GM23338 (cell line): ENCODE measurements at places on chromosomes 4 and X.

GRCh38 chr4:88722828-88723227 lies 25.2 kb upstream of the NAP1L5 start:
- DNase-seq = no peak

DNA sequence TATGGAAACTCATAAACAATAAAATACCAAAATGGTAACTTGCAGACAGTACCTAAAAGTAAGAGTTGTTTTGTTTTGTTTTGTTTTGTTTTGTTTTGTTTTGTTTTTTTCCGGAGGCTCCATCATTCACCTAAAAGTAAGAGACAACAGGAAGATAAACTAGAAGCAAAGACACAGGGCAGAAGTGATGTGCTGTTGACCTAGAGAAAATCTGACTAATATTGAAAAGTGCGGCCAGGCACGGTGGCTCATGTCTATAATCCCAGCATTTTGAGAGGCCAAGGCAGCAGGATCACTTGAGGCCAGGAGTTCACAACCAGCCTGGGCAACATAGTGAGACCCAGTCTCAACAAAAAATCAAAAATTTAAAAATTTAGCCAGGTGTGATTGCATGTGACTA lies 5.6 kb upstream of the CENPC start:
- DNase-seq = no peak

DNA sequence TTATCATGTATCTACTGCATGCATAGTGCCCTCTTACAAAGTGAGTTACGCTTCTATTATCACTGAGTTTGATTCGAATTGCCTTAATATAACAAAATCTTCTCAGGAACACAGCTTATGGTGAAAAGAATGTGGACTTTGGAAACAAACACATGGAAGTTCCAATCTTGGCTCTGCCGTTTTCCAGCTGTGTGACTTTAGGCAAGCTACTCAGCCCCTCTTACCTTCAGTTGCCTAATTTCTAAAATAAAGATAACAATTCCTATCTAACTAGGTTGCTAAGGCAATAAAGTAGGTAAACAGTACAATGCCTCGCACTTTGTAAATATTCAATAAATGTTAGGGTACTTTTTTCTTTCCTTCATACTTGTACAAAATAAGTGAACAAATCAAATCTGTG lies 104.0 kb upstream of the GRIA3 start:
- no peak for DNase-seq

GRCh38 chrX:110420771-110421499 lies 62.3 kb downstream of the RTL9 start:
- DNase-seq = no peak

GRCh38 chr4:19961091-19961490 lies 290.6 kb upstream of the SLIT2 start:
- DNase-seq = no peak

- DNase-seq = no peak
Observed at GRCh38 chr4:176563591-176563990, 229.1 kb downstream of the VEGFC start.
